ENCODE measurements at places on chromosomes 2 and 18. TPM values are rescaled to one million over a fixed set of nuclear protein-coding genes. Genes with fewer than 3 reads are reported as not detected.

The MYO5B gene
- total RNA-seq = 0.56 TPM

The CRYGD gene
- total RNA-seq = not detected

The CAMKMT gene
- 6.8 TPM for total RNA-seq

The RGPD3 gene
- 0.18 TPM for total RNA-seq

The ASB18 gene
- not detected for total RNA-seq

The KIF5C gene
- total RNA-seq = 0.28 TPM

The NMUR1 gene
- total RNA-seq = not detected

The FAM228A gene
- total RNA-seq = not detected

The NLRC4 gene
- total RNA-seq = not detected

The ASAP2 gene
- total RNA-seq = 26.9 TPM

The KIAA2012 gene
- under 0.01 TPM for total RNA-seq

The ZBTB7C gene
- not detected for total RNA-seq

Data from IMR-90 (cell line).